ENCODE measurements at places on chromosomes 2 and 18.
A peak's percentile ranks its signal among the peaks of the same experiment; 100 is the strongest.

DNA sequence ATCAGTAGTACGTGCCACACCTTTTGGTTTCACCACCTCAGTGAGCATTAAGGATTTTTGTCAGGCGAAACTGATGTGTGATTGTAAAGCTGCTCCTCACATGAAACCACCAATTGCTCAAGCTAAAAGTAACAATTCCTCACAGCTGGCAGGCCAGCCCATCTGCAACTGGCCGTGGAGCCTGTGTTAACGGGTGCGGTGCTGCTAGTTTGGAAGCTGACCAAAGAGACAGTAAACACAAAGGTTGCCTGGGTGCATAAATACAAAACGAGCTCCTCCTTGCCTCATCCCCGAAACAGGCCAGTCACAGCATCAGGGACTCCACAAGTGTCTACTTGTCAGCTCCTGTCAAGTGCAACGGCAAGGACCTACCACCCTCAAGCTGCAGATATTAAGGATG lies 32.0 kb downstream of the LGALSL start:
- no peak for DNase-seq

- no peak for DNase-seq
These were observed 447.2 kb upstream of the TNP1 start for GRCh38 chr2:217307023-217307422.

- DNase-seq = peak; percentile 25
These were observed 57.3 kb upstream of the PSMD14 start for GRCh38 chr2:161250864-161251436.

- DNase-seq = no peak
These were observed 196.0 kb downstream of the TMEM163 start for GRCh38 chr2:134522496-134523455.

DNA sequence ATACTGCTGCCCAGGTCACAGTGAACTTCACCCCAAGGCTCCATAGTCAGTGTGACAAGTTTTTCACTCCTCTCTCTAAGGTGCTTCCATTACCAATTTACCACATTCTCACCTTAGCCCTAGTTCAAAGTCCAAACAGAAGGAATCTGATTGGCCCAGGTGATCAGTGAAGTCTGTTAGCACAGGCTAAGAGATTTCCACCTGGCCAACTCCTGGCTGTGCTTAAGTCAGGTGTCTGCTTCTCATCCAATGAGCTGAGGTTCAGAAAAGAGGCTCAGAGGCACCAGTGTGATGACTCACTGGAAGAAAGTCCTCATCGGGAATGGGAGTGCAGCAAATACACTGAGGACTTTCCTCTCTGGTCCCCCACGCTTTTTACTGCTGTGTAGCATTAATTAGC lies 164.4 kb upstream of the MGAT5 start:
- no peak for DNase-seq

- DNase-seq = no peak
These were observed 16.4 kb downstream of the MAL start for GRCh38 chr2:95041824-95042442.

- no peak for DNase-seq
These were observed 129.9 kb upstream of the SMAD2 start for GRCh38 chr18:48060346-48060745.

DNA sequence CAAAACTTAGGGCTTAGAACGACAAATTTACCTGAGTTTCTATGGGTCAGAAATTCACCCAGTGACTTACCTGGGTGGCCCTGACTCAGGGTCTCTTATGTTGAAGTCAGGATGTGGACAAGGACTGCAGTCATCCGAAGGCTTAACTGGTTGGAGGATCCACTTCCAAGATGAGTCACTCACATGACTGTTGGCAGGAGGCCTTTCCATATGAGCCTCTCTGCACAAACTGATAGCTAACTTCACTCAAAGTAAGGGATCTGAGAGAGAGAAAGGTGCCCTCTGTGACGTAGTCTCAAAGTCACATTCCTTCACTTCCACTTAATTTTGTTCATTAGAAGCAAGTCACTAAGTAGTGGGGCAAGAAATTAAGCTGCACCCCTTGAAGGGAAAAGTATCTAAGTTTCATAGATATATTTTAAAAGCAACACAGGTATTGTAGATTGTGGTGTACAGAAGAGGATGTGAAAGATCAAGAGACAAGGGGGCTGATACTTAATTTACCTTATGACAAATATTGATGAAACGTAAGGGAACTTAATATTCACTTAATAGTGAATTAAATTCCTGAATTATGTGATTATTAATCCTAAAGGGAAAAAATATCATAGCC lies 48.4 kb downstream of the TANK start:
- no peak for DNase-seq

DNA sequence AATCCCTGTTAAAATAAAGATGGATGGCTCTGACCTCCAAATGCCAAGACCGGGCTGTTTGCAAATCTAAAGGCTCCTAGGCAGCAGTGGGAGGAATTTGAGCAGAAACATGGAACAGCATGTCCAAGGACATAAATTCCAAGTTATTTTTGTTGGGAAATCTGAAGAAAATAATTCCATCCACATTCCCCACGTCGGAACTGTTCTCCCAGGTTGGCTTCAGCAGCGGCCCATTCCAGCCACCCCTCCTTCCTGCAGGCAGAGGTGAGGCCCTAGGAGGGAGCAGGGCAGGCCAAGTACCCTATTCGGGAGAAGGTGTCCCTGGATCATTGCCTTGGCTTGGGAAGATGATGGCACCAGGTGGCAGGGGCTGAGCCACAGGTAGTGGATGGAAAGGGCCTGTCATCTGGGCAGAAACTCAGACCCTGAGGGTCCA lies 117.1 kb downstream of the CAPN13 start:
- DNase-seq = no peak

GRCh38 chr2:62340994-62341484 lies 145.1 kb downstream of the B3GNT2 start:
- no peak for DNase-seq
